ENCODE measurements at places on chromosomes 5 and 9.
A peak's percentile ranks its signal among the peaks of the same experiment; 100 is the strongest.

GRCh38 chr5:61402244-61402823 lies 70.3 kb downstream of the ZSWIM6 start:
- DNase-seq: no peak

GRCh38 chr5:78760366-78760765 lies 111.8 kb upstream of the LHFPL2 start:
- no peak for DNase-seq

- no peak for DNase-seq
Observed at GRCh38 chr5:112635771-112636731, 101.6 kb upstream of the APC start.

DNA sequence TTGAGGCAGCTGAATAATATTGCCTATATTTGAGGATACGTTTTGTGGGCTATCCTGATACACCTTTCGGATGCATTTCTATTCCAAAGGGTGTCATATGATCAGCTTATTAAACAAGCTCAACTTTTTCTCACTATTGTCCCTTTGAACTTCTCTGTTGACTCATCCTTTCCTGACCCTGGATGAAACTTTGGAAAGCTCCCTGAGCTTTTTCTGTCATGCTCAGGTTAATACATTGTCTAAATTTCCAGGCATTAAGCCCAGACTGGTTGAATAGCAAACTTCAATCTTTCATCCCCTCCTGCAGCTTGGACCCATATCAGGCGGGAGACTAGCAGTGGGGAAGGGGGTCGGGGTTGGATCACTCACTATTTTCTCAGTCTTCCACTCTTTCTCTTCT lies 104.9 kb upstream of the PTPN3 start:
- DNase-seq: no peak

- DNase-seq: no peak
Observed at GRCh38 chr5:82918311-82919031, 158.7 kb downstream of the TMEM167A start.

DNA sequence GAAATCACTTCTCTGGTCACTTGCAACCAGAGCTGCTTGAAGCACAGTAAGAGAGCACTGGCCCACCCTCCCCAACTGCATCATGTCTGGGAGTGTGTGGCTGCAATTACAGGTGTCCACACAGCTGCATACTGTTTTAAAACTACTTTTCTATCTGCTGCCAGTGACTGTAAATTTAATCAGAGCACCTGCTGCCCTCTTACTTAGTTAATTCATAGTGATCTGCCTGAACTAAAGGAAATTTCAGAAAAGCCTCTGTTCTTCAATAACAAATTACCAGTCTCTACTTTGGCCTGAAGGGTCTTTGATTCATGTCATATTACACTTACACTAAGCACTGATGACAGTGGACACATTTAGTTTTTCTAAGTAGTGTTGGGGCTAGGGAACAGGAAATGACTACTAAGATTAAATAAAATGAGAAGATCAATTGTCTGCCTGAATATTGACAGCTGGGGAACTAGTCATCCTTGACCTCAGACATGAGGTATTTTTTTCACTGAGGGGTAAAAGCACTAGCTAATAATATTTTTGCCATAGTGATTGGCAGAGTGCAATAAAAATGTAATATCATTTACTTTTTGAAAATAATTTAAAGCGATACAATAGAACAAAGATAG lies 788.9 kb upstream of the GRAMD2B start:
- no peak for DNase-seq

DNA sequence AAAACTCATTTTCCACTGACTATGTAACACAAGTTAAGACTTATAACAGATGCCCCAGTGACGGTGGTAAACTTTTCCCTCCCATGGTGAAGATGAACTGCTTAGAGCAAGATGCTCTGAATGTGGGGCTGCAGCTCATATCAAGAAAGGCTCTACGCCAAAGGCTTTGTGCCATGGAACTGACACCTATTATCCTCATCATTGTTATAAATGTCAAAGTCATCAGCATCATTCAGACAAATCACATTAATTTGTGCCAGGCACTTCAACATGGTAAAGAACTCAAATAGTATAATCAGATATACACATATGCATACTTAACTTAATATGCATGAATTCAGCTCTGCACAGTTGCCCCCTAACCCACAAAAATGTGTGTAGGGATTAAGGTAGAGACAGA lies 305.9 kb upstream of the ATP10B start:
- DNase-seq: no peak

GRCh38 chr5:68891718-68892117 lies 202.1 kb upstream of the SLC30A5 start:
- no peak for DNase-seq

GRCh38 chr9:104748359-104749031 lies 1.0 kb downstream of the NIPSNAP3A start:
- DNase-seq: no peak

DNA sequence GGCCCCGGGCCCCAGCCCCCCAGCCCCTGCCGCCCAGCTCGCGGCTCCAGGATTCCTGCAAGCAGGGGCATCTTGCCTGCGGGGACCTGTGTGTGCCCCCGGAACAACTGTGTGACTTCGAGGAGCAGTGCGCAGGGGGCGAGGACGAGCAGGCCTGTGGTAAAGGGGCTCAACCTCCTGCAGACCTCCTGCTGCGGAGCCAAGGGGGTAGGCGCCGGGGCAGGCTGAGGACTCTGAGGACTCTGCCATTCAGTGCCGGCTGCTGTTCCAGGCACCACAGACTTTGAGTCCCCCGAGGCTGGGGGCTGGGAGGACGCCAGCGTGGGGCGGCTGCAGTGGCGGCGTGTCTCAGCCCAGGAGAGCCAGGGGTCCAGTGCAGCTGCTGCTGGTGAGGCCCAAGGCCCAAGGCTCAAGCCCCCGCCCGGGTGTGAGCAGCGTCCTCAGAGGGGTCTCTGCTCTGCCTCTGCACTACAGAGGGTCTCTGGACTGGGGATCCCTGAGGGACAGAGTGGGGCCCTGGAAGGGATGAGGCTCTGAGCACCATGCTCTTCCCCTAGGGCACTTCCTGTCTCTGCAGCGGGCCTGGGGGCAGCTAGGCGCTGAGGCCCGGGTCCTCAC lies 3.4 kb downstream of the MAMDC4 start:
- no peak for DNase-seq

DNA sequence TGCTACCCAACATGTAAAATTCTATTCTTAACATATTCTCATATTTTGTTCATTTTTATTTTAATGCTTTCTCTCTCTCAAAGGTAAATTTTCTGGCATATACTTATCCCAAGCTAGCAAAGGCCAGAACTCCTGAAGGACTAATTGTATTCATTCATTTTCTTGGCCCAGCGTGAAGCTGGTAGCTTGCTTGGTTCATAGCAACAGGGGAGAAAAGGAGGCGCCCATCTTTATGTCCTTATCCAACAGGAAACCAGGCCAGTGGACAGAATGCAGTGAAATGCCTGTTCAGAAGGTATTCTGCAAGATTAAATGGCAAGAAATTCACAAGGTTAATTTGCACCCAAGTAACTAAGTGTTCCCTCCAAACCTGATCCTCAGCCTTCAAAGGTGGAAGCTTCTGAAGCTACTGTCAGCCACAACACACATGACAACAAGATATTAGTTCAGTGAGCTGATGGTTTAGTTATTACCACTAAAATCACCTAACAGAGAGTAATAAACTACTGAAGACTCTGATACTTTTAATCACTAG lies 5.6 kb downstream of the EFNA5 start:
- DNase-seq: no peak

DNA sequence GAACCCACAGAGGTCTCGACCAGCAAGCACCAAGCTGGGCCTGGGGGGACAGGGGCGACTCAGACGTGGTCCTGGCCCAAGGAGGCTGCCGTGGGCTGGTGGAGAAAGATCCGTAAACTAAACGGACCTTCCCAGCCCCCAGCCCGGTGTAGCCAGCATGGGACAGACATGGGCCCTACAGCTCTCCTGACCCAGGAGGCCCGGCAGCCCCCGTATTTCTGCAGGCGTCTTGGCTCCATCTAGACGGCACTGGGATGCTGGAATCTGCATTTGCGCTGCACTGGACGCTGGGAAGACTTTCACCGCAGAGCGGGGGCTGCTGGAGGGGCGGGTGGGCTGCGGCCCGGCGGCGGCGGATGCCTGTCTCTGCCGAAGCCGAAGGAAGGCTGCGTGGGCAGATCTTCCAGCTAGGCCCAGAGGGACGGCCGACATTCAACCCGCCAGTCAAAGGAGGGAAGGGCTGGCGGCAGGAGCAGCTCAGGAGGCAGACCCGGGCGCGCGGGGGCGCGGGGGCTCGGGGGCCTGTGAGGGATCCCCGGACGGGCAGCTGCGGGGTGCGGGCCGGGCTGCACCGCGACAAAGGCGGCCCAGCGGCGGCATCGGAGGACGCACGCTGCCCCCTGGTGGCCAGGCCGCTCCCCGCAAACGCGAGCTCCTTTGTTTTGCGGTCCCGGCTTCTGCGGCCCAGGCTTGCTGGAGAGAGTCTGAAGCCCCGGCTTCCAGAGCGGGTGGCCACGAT lies 266.2 kb downstream of the NSG2 start:
- DNase-seq: peak; percentile 85

- DNase-seq: no peak
Observed at GRCh38 chr9:68507130-68507805, 33.4 kb downstream of the TMEM252 start.

- no peak for DNase-seq
Observed at GRCh38 chr5:129125819-129126218, 31.3 kb downstream of the ISOC1 start.

DNA sequence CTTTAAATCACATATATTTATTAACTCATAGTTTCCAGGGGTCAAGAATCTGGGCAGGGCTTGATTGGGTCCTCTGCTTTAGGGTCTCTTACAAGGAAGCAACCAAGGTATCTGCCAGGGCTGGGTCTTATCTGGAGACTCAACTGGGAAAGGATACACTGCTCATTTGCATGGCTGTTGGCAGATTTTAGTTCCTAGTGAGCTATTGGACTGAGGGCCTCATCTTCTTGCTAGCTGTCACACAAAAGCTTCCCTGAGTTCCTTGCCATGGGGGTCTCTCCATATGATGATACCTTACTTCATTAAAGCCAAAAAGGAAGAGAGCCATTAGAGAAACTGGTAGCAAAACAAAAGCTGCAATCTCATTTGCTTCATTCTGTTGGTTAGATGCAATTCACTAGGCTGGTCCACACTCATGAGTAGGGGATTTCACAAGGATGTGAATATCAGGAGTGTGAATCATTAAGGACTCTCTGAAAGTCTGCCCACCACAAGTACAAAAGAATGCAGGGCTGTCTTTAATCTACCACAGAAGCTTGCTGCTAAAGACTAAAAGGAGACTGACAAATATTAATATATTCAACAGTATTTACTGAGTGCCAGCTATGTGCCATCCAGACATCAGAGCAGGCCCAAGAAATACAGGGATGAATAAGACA lies 42.0 kb upstream of the TIMD4 start:
- DNase-seq: no peak

GRCh38 chr9:18350995-18351595 lies 122.9 kb upstream of the ADAMTSL1 start:
- no peak for DNase-seq

DNA sequence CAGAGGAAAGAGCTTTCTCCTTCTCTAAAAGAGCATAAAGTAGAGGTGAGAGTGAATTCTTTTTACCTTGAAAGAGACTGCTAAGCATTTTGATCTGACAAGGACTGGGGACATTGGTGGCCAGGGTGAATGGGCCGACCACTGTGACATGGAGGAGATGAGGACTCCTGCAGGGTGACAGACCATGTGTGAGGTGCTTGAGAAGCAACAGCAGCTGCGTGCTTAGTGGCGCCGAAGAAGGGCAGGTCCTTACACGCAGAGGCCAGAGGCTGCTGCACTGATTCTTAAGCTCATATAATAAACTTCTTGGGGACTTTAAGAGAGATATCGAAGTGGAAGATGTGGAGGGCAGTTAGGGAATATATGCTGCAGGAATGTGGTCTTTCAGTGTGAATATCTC lies 8.7 kb upstream of the JAKMIP2 start:
- DNase-seq: peak; percentile 57

DNA sequence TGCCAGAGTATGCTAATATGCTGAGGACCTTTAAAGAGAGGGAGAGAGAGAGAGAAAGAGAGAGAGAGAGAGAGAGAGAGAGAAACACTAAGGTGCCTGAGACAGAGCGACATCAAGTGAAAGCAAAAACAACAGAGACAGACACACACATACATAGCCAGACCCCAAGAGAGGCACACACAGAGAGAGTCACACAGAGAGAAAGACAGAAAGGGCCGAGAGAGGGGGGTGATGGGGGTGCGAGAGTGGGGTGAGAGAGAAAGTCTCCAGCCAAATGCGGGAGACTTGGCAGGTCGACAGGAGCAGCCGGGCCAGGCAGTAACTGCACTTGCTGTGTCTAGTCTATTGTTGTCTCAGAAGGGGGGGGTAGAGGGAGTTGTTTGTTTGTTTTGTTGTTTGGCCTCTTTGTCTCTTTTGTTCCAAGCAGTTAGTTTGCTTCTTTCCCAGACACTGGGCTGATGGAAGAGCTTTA lies 30.1 kb upstream of the NFIB start:
- DNase-seq: no peak

DNA sequence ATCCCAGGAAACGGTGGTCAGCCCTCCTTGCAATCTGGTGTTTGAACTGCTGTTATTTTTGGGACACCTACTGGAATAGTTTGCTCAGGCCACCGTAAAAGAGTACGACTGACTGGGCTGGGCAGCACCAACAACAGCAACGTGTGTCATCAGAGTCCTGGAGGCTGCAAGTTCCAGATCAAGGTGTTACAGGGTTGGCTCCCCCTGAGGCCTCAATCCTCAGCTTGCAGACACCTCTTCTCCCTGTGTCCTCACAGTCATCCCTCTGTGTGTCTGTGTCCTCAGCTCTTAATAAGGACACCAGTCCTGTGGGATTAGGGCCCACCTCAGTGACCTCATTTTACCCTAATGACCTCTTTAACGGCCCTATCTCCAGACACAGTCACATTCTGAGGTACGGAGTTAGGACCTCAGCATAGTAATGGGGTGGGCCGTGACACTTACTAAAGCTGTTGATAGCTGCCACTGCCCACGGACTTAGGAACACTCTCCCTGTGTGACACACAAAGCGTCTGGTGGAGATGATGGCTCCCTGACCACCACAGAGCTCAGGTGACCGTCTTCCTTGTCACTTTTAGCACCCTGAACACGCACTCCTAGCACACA lies 16.8 kb downstream of the GLT6D1 start:
- DNase-seq: no peak
